ENCODE measurements at places on chromosomes 1 and 21. TPM values are rescaled to one million over a fixed set of nuclear protein-coding genes. Genes with fewer than 3 reads are reported as not detected.

The NCAM2 gene
- total RNA-seq = not detected

The IPP gene
- 16.5 TPM for total RNA-seq

The MCL1 gene
- total RNA-seq = 333 TPM

The TRIM67 gene
- total RNA-seq = not detected

The SMIM1 gene
- total RNA-seq = not detected

The REG4 gene
- total RNA-seq = 0.73 TPM

- no peaks in the 10 kb centered on the region for H3K4me1 ChIP-seq
- DNase-seq = no peak
- H3K27me3 ChIP-seq = no peaks in the 10 kb centered on the region
- no peak overlapping the region for H3K4me3 ChIP-seq
- H3K36me3 ChIP-seq = no peaks in the 10 kb centered on the region
These were observed 122.2 kb downstream of the SIK1 start for GRCh38 chr21:43304621-43305335.

- no peak for DNase-seq
- no peak overlapping the region for H3K27ac ChIP-seq
- no peak overlapping the region for H3K4me3 ChIP-seq
- H3K4me1 ChIP-seq = no peaks in the 10 kb centered on the region
- H3K36me3 ChIP-seq = peaks cover 10% of the 10 kb centered on the region
These were observed 1141.3 kb downstream of the BRINP3 start for GRCh38 chr1:189336115-189337100.

DNA sequence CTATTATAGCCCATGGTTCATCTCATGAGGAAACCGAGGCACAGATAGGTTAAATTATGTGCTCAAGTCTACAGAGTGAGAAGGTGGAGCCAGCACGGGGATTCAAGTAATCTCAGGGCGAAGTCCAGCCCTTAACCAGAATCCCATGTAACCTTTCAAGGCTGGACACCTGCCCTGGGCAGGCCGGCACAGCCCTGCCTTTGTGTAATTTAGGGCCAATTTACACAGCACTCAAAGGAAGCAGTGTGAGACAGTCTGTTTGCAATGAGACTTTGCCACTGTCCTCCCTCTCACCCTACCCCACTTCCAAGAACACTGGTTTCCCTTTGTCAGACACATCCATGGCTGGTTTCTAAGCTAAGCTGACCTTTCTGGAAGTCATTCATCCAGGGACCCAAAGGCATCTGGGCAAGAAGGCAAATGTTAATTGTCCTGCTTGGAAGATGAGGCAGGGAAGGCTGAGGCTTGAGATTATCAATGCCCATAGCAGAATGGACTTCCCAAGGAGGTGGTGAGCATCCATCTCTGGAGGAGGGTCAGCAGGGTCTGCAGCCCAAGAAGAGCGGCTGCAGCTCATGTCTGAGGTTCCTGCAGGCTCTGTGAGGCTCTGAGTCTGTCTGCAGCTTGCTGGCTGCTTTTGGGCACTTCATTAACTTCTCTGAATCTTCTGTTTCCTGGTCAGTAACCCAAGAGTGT, 159.2 kb downstream of the TRABD2B start:
- H3K36me3 ChIP-seq = no peaks in the 10 kb centered on the region
- no peak for DNase-seq
- no peak overlapping the region for H3K4me3 ChIP-seq
- H3K4me1 ChIP-seq = no peaks in the 10 kb centered on the region

GRCh38 chr1:240701412-240701811, 89.5 kb upstream of the GREM2 start:
- no peaks in the 10 kb centered on the region for H3K36me3 ChIP-seq
- no peak for DNase-seq
- H3K4me1 ChIP-seq = no peaks in the 10 kb centered on the region
- H3K27me3 ChIP-seq = peaks cover 13% of the 10 kb centered on the region
- no peak overlapping the region for H3K27ac ChIP-seq
- H3K4me3 ChIP-seq = no peak overlapping the region

DNA sequence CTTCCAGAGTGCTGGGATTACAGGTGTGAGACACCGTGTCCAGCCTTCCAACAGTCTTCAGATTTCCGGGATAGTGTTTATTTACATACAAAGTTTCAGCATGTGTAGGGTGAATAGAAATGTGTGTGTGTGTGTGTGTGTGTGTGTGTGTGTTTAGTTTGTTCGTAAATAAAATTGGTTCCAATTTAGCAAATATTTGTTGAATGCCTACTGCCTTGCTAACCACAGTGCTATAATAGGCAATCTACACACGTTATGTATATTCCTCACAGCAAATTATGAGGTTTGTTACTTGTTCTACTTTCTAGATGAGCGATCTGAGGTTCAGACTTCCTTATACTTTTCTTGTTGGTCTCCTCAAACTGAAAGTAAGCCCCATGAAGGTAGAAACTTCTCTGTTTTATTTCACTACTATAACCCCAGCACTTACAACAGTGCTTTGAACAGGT, 32.8 kb upstream of the EPS15 start:
- peaks cover 16% of the 10 kb centered on the region for H3K4me1 ChIP-seq
- no peaks in the 10 kb centered on the region for H3K27me3 ChIP-seq
- no peaks in the 10 kb centered on the region for H3K36me3 ChIP-seq
- no peak overlapping the region for H3K27ac ChIP-seq

DNA sequence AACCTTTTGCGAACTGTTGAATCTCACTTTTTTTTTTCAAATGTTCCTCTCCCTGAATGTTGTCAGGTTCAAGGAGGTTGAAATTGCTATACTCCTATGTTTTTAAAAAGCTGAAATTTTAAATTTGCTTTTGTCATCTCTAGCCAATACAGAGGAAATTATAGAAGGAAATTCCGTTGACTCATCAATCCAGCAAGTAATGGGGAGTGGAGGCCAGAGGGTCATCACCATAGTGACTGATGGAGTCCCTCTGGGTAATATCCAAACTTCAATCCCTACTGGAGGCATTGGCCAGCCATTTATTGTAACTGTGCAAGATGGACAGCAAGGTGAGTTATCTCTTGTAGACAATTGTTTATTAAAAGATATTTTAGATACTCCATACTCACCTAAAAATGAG, 36.3 kb downstream of the GABPB2 start:
- no peaks in the 10 kb centered on the region for H3K36me3 ChIP-seq
- no peaks in the 10 kb centered on the region for H3K4me1 ChIP-seq
- no peak for DNase-seq
- H3K4me3 ChIP-seq = no peak overlapping the region
- no peak overlapping the region for H3K27ac ChIP-seq
- H3K27me3 ChIP-seq = no peaks in the 10 kb centered on the region

DNA sequence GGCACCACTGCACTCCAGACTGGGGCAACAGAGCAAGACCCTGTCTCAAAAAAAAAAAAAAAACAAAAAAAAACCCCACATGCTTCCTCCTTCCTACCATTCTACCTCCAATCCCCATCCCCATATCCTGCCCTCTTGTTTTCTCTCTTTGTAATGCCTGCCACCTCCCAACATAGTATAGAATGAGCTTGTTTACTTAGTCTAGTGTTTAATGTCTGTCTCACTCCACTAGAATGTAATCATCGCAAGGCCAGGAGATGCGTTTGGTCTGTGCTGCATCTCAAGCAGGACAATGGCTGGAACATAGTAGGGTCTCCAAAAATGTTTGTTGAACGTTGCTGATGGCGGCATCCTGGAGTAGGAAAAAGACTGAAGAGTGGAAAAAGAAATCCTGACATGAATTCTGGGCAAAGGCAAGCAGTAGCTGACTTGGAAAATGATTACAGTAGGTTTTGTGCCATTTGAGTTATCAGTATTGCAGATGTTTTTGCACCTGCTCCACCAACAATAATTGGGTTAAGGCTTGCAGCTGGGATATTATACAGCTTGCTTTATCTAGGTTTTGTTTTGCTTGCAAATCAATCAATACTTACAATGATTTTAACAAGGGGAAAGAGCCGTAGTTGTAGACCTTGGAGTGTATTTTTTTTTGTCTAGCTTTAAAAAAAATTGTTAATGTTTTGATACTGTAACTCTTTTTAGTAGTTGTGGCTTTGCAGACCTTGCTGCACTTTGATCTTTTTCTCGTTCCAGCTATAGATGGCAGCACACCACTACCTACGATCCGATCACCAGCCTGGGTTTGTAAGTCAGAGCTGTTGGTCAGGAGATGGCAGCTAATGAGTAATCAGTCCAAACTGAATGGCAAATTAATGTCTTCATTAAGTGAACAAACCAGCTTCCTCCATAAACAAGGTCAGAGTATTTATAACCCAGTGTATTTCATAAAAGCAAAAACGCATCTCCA, 62.4 kb downstream of the BACH1 start:
- no peak overlapping the region for H3K4me3 ChIP-seq
- no peaks in the 10 kb centered on the region for H3K27me3 ChIP-seq
- H3K36me3 ChIP-seq = no peaks in the 10 kb centered on the region
- H3K4me1 ChIP-seq = peaks cover 5% of the 10 kb centered on the region
- H3K27ac ChIP-seq = no peak overlapping the region

DNA sequence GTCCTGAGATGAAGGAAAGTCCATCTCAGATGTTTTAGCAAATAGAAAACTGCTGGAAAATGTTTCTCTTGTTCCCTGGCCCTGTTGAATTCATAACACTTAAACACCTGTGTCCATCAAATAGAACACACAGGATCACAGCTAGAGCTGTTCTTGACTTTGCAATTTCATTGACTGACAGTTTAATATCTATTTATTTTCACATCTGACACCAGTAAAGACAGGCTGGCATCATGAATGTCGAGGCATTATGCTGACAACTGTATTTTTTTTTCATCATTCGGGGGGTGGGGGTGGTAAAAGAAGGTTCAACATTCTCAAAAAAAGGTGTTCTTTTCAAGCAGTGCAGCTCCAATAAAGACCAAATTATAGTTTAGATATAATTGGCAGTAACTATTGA, 591.2 kb upstream of the PTBP2 start:
- DNase-seq = no peak
- H3K36me3 ChIP-seq = peaks cover under 1% of the 10 kb centered on the region
- H3K4me3 ChIP-seq = no peak overlapping the region
- H3K4me1 ChIP-seq = no peaks in the 10 kb centered on the region

- no peaks in the 10 kb centered on the region for H3K27me3 ChIP-seq
- H3K36me3 ChIP-seq = peaks cover 29% of the 10 kb centered on the region
- no peak overlapping the region for H3K27ac ChIP-seq
- H3K4me1 ChIP-seq = no peaks in the 10 kb centered on the region
- no peak for DNase-seq
These were observed 18.3 kb upstream of the SHISA4 start for GRCh38 chr1:201870397-201870796.

- H3K36me3 ChIP-seq = no peaks in the 10 kb centered on the region
- H3K4me3 ChIP-seq = no peak overlapping the region
- H3K27ac ChIP-seq = no peak overlapping the region
- H3K4me1 ChIP-seq = no peaks in the 10 kb centered on the region
- peak; percentile 31 for DNase-seq
These were observed 3.3 kb upstream of the CASZ1 start for GRCh38 chr1:10799726-10800125.

DNA sequence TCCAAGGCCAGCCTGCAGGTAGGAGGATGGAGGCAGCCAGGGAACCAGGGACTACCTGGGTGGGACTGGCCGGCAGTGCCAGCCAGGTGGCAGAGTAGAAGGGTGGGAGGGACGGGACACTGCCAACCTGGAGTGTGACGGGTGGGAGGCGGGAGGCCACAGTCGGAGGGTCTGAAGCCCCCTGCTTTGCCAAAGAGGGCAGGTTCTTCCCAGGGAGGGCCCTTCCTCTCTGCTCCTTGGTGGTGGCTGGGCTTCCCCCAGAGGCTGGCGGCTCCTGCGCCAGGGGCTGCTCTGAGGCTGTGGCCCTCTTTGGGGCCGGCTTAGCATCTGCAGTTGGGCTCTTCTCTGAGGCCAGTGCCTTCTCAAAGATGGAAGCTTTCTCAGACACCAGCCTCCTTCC, 8.7 kb upstream of the TNNT2 start:
- H3K27ac ChIP-seq = no peak overlapping the region
- H3K4me1 ChIP-seq = no peaks in the 10 kb centered on the region
- DNase-seq = no peak
- H3K4me3 ChIP-seq = no peak overlapping the region
- no peaks in the 10 kb centered on the region for H3K36me3 ChIP-seq
- peaks cover 16% of the 10 kb centered on the region for H3K27me3 ChIP-seq
